Retinal pigment epithelial cell (primary cell): ENCODE measurements at places on chromosomes 5 and 9.

- no peak for DNase-seq
Observed at GRCh38 chr9:75200892-75201470, 112.7 kb downstream of the OSTF1 start.

DNA sequence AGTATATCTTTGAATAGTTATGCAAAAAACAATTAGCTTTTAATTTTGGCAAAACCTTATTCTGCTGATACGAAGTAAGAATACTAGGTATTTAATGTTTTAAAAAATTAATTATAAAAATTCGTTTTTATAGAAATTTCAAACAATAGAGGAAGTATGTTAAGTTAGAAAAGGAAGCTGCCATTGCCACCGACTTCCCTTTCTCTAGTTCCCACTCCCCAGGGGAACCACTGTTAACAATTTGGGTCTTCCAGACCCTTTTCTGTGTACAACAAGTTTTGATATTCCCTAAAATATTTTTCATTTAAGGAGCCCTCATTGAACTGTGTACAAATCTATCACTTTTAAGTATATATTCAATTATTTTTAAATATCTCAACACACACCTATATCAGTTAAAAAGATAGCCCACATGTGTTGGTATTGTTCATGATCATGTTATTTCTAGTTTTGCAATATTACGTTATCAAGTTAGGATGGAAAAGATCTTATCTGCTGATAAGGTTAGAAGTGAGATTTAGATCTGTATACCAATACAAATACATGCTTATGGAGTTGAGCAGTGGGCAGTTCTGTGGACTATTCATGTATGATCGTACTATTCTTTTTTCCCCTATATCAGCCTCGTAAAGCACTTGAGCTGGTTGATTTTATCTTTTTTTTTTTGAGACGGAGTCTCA, 25.9 kb downstream of the NDFIP1 start:
- DNase-seq, result no peak

GRCh38 chr5:159208514-159209437, 577 bp downstream of the RNF145 start:
- no peak for DNase-seq

- peak; percentile 87 for DNase-seq
Observed at GRCh38 chr5:61313960-61314681, 17.9 kb upstream of the ZSWIM6 start.

DNA sequence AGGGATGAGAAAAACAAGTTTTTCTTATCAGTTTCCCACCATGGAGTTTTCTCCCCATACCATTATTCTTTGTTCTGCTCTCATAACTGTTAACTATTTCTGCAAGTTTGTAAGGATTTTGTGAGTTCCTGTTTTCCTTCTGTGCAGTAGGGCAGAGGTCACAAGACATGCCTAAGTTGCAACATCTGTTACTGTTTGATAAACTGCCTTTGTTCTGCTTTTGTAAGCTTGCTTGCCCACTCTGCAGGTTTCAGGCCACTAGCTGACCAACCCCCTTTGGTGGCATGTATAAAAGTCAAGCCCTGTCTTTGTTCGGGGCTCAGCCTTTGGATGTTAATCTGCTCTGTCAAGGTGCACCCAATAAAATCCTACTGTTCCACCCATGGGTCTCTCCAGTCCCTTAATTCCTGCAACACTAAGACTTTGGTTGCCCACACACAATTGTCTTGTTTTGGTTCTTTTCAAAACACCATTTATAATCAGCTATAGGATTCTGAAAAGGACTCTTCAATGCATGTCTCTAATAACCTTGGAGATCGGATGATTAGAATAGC, 545.4 kb downstream of the CDH9 start:
- no peak for DNase-seq

- no peak for DNase-seq
Observed at GRCh38 chr9:93567271-93567959, 9.0 kb upstream of the PHF2 start.

DNA sequence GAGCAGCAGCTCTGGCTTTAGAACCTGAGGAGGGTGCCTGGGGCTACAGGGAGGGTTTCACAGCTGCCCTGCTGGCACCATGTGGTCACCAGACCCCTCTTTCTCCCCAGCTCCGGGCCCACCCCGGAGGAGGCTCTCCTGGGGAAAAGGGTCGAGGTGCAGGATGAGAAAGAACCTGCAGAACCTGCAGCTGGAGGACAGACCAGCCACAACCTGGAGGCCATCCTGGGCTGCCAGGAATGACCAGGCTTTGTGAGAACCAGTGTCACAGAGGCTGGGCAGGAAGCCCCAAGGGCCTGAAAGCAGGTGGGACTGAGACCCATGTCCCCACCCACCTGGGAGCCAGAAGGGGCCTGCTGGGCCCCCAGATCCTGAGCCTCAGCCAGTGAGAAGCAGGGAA, 23.0 kb downstream of the SEMA4D start:
- DNase-seq, result no peak

- peak; percentile 82 for DNase-seq
Observed at GRCh38 chr9:137188490-137189296, at the start of the genes ANAPC2 and SSNA1. Gene ANAPC2 (minus strand): TSS chr9:137188560. CDS start chr9:137188532, 28 bp downstream. Gene SSNA1 (plus strand): TSS chr9:137188676. CDS start chr9:137188727, 51 bp downstream.

- DNase-seq, result no peak
Observed at GRCh38 chr5:108857905-108858304, 110.2 kb downstream of the FER start.

DNA sequence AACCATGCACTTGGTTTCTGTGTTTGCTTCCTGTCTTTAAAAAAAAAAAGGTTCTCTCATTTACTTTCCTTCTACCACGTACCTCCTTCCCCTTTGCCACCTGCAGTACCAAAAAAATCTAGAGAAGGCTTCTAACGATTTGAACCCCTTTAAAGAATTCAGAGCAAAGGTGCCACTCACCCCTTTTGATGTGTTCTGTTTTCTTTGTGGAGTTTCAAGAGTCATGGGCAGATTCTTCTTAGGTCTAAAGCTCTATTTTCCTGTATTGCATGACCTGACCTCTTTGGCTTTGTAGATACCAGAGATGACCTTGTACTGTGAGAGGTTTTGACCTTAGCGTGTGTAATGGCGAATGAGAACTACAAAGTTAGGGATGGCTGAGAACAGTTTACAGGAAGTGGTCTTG, 29.0 kb downstream of the TXNDC8 start:
- no peak for DNase-seq

DNA sequence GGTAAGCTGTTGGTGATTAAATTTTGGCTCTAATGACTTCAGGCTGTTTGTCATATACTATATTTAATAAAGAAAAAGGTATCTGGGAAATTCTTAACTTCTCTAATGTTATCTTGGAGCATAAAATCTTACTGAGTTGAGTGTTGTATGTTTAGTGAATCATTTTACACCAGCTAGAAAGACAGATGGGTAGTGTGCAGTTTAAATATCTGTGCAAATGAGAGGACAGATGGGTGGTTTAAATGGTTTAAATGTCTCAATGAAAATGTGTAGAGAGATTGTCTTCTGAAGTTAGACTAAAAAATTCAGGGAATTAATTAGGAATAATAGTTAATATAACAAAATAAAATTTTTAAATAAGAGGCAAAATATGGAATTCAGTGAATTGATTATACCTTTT, 114.5 kb downstream of the FER start:
- no peak for DNase-seq

- DNase-seq, result no peak
Observed at GRCh38 chr5:178296066-178296465, 63.5 kb upstream of the PHYKPL start.

DNA sequence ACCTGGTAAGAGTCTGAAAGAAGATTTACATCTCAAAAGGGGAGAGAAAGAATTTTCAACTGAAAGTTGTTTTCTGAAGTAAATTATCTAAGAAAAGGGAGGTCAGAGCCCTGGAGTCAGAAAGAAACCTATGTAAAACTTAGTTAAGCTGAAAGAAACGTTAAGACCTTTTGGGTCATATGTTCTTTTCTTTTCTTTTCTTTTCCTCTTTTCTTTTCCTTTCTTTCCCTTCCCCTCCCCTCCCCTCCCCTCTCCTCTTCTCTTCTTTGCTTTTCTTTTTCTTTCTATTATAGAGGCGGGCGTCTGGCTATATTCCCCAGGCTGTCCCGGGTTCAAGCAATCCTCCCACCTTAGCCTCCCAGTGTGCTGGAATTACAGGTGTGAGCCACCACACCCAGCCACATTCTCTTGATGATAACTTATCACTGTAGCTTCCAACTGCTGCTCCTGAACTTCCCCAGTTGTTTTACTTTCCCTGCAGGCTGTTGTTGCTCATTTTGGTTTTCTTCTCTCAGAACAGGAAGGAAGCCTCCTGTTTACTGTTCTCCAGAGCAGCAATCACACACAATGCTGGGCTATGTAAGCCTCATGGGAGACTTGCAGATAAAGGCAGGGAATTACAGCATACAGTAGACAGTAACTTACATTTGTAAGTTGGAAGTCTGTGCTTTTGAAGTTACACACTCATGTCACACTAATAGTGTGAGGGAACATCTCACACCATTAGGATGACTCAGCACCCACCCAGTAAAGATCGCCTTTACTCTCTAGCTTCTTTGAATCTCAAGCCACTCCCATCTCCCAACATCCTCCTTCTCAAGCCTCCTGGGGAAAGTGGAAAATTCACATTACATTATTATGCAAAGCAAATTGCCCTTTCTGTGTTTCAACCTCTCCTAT, 2216.6 kb upstream of the WWC1 start:
- DNase-seq, result no peak

- DNase-seq, result no peak
Observed at GRCh38 chr5:16131878-16132277, 47.7 kb downstream of the MARCHF11 start.

DNA sequence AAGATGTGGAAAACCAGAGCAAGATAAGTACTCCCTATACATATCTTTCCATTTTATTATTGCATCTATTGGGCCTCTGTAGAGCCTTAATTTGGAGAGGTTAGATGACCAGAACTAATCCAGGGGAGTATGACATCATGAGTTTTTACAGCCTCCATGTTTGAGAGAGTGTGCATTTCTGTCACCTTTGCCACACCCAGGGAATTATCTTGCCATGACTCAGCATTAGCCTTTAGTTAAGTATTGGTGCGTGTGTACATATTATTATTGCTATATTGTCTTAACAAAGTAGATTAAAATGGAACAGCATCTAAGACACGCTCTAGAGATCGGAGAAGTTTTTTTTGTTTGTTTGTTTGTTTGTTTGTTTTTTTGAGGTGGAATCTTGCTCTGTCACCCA, 27.6 kb downstream of the DIMT1 start:
- no peak for DNase-seq

GRCh38 chr5:135887881-135888614, 7.6 kb downstream of the IL9 start:
- DNase-seq, result no peak

DNA sequence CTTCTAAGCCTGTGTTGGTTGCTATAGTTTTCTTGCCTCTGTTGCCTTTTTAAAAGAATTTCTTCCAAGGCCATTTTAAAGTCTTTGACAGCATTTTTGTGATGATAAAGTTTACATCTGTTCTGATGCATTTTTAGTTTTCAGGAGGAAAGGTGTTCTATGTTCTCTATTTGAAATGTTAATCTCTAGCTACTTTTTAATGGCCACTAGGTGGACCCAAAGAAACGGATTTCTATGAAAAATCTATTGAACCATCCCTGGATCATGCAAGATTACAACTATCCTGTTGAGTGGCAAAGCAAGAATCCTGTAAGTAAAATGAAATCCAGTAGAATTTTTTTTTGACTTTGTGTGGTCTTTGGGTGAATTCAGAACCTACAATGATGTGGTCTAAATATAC, 60.2 kb downstream of the MELK start:
- DNase-seq, result no peak
